ENCODE measurements at places on chromosomes 11 and 22.

GRCh38 chr11:68269414-68270081 lies 2.2 kb downstream of the C11orf24 start:
- DNase-seq, result peak; percentile 21

GRCh38 chr11:3970108-3970507 lies 114.6 kb downstream of the STIM1 start:
- no peak for DNase-seq

DNA sequence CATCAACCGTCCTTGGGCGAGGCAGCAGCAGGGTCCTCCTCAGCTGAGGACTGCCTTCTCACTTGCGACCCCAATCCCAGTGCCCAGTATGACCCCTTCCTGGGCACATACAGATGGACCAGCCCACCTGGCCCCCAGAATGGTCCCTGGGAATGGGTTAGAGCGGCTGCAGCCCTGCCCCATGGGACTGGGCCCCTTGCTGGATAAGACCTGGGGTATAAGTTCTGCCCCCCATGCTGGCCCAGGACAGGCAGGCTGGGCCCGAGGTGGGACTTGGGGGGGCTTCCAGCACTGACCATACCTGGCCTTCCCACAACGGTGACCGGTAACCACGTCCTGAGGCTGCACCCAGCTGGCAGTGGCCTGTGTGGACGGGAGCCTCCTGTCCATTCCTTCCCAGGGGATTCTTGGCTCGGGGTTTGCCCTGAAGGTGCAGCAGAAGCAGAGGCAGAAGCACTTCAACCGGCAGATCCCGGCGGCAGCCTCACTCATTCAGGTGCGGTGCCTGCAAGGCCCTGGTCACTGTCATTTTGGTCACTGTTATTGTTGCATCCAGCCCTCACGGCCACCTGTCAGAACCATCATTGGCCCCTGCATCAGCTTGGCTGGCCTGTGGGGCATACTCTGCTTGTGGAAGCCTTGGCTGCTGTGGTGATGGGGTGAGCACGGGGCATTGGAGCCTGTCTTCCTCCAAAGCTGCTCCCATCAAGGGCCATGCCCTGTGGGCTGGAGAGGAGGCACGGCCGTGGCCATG lies 114.8 kb downstream of the KCNQ1OT1 start:
- no peak for DNase-seq

- DNase-seq, result no peak
Measured at GRCh38 chr11:93160156-93160555, 37.6 kb downstream of the SLC36A4 start.

GRCh38 chr11:130847517-130847916 lies 68.8 kb downstream of the SNX19 start:
- no peak for DNase-seq

GRCh38 chr11:132909021-132909606 lies 623.2 kb downstream of the OPCML start:
- no peak for DNase-seq

GRCh38 chr22:19822301-19823117 lies 32.2 kb downstream of the GNB1L start:
- no peak for DNase-seq

GRCh38 chr22:46937185-46937584 lies 174.7 kb downstream of the TBC1D22A start:
- no peak for DNase-seq

DNA sequence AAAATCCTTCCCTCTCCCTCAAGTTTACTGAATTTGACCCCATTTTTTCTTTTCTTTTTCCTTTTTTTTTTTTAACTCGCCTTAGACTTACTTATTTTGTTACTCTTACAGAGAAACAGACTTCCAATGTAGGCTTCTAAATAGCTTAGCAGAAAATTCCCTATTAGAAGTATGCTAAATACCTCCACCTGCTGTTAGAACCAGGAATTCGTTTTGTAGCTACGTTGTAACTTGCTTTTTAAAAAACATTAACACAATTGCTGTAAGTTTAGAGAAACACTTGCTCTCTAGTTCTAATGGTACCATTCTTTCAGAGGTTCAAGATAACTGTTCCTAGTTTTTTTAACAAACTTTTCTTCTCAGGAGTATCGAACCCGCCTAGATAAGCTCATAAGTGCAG lies 324.2 kb downstream of the DCDC1 start:
- DNase-seq, result peak; percentile 9

DNA sequence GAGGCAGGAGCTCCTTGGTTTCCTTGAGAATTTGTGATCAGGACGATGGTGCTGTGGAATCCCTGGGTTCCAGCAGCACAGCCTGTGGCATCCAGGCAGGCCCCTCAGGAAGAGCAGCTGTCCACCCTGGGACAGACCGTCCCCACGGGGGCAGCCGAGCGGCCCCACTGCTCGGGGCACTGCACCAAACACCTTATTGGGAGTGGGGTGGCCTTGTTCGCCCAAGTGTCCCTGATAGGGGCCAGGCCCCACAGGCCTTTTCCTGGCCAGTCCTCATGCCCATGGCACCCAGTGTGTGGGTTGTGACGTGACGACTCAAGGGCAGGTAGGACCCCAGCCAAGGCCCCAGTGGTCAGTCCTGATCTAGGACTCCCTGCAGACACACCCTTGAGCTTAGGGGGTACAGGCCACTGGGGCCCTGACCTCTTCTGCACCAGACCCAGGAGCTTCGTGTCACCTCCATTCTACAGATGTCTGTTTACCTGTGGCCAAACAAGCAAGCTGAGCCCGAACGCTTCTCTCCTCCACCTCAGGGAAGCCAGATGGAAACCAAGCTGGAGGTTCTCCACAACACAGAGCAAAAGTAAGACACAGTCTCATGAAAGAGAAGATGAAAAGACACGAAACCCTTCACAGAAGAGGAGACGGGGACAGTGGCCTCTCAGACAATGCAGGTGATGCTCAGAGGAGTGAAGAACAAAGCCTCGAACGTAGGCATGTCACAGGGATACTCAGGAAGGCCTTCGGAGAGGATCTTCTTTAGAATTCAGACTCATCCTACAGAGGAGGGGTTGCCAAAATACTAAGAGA lies 1.6 kb upstream of the BRD1 start:
- DNase-seq, result no peak

DNA sequence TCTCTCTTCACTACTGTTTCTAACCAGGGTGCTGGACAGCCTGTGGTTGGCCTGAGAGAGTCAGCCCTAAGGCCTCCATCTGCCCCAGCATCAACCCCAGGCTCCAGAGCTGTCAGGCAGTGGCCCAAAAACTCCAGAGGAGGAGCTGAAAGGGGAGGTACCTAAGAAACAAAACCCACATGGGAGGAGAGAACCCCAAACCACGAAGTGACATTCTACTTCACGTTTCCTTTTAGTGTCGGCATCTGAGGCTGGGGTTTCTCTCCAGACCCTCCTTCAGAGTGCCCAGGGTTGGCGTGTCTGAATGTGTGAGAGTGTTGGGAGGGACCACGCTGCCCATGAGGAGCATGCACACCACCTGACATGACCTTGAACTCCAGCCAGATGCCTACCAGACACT lies 69.8 kb upstream of the NNMT start:
- DNase-seq, result no peak

DNA sequence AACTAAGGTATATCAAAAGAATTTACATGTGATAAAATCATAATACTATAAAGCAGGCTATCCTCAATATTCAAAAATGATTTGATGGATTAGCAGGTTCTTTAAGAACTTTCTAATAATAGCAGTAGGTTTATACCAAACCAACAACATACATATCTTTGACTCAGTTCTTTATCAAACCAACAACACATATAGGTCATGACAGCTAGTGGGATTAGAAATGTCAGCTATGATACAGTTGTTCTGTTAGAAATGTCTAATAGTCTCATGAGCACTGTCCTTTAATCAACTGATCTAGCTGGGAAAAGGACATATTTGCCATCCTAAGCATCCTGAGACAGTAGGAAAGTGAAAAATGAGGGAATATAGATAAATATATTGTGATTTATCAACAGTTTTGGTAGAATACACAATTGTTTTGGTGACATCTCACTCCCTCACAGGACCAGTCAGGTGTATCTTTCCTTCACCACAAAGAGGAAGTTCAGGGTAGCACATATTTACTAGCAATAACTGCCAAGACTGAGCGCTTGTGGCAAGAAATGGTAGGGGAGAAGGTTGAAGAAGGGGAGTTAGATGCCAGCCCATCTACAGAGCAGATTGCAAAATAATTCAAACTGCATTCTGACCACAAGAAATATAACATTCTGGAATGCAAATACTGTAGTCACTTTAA lies 90.8 kb upstream of the APOA1 start:
- DNase-seq, result no peak

- no peak for DNase-seq
Measured at GRCh38 chr11:63491240-63491587, 247 bp upstream of the PLAAT5 start.

GRCh38 chr11:120525261-120526171 lies 14.0 kb downstream of the GRIK4 start:
- DNase-seq, result peak; percentile 75

- DNase-seq, result no peak
Measured at GRCh38 chr11:110079726-110080125, 13.5 kb upstream of the ZC3H12C start.

GRCh38 chr22:23218867-23219251 lies 38.5 kb downstream of the BCR start:
- DNase-seq, result no peak

DNA sequence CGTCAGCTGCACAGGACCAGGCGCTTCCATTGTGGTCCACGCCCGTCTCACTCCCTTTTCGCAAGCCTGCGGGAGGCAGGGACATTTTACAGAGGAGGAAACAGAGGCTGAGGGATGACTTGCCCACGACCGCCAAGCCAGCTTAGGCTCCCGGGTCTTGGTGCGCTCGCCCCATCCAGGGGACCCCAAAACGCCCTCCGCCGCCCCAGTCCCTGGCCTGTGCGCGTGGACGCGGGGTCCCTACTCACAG lies 300 bp downstream of the WNT11 start:
- DNase-seq, result no peak

- DNase-seq, result no peak
Measured at GRCh38 chr11:121553389-121553788, 100.6 kb upstream of the SORL1-AS1 start.

DNA sequence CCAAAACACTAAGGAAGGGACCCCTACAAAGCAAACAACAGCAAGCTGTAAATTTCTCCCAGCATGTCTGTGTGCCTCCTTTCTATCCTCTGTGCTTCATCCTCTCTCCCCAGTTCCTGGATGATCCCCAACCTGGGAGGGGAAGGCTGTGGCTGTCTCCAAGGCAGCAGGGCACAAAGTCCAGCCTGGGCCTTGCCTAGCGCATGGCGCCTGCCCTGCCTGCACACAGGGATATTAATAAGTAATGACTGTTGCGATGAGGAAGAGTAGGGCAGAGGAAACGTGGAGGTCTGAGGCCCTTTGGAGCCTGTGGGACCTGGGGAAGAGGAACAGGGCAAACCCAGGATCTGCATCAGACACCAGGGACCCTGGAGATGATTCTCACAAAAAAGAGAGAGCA lies 2.0 kb downstream of the USH1C start:
- DNase-seq, result peak; percentile 86

- DNase-seq, result no peak
Measured at GRCh38 chr11:1330473-1330872, 21.0 kb upstream of the TOLLIP start.

- DNase-seq, result no peak
Measured at GRCh38 chr11:8036002-8036802, 44.8 kb upstream of the TUB start.

DNA sequence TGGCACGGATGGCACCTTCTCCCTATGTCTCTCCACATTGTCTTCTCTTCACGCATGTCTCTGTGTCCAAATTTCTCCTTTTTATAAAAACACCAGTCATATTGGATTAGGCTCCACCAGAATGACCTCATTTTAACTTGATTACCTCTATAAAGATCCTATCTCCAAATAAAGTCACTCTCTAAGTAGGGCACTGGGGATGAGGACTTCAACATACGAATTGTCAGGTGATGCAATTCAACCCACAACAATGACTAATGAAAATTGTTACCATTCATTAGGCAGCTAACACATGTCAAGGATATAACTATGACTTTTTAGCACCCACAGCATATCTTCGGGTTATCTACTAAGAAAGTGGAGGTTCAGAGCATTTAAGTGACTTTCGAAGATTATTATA lies 55.5 kb upstream of the USP47 start:
- no peak for DNase-seq

- no peak for DNase-seq
Measured at GRCh38 chr11:103623933-103624332, 412.5 kb upstream of the DDI1 start.

- DNase-seq, result no peak
Measured at GRCh38 chr22:25709758-25710157, 32.2 kb upstream of the MYO18B start.

DNA sequence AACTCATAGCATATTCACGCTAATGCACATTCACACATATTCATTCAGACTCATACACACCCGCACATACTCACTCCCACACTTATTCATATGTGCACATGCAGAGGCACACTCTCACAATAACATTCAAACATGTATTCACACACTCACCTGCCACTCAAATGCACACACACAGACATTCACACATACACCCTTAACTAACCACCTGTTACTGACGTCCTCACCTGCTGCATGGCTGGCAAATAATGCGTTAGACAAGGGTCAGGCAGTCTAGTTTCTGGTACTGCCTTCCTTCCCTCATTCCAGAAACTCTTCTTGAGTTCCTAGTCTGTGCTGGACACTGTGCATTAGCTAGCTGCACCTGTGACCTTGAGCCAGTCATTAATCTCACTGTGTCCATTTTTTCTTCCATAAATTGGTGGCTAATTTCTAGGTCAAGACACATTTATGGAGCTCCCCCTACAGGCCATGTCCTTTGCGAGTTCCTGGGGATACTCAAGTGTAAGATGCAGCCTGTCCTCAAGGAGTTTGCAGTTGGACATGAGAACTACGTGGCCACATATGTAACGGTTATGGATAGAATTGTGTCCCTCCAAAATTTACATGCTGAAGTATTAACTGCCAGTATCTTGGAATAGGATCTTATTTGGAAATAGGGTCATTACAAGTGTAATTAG lies 34.5 kb upstream of the SEZ6L start:
- no peak for DNase-seq

GRCh38 chr22:50306753-50307749 lies at the start of gene PLXNB2:
Gene PLXNB2 (minus strand): TSS chr22:50307646. CDS start chr22:50290584, 17,062 bp downstream.
- peak; percentile 78 for DNase-seq

DNA sequence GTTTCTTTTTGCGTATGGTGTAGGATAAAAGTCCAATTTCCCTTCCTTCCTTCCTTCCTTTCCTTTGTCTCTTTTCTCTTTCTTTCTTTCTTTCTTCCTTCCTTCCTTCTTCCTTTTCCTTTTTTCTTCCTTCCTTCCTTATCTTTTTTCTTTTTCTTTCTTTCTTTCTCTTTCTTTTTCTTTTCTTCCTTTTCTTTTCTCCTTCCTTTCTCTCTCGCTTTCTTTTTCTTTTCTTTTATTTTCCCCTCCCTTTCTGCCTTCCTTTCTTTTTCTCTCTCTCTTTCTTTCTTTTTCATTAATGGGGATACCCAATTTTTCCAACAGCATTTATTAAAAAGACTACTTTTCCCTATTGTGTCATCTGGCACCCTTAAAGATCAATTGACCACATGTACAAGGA lies 1359.7 kb downstream of the FAM181B start:
- no peak for DNase-seq

GRCh38 chr11:132623511-132623910 lies 908.8 kb downstream of the OPCML start:
- DNase-seq, result no peak

Measured in Caco-2 (cell line).